ENCODE measurements at places on chromosomes 7 and 10.

DNA sequence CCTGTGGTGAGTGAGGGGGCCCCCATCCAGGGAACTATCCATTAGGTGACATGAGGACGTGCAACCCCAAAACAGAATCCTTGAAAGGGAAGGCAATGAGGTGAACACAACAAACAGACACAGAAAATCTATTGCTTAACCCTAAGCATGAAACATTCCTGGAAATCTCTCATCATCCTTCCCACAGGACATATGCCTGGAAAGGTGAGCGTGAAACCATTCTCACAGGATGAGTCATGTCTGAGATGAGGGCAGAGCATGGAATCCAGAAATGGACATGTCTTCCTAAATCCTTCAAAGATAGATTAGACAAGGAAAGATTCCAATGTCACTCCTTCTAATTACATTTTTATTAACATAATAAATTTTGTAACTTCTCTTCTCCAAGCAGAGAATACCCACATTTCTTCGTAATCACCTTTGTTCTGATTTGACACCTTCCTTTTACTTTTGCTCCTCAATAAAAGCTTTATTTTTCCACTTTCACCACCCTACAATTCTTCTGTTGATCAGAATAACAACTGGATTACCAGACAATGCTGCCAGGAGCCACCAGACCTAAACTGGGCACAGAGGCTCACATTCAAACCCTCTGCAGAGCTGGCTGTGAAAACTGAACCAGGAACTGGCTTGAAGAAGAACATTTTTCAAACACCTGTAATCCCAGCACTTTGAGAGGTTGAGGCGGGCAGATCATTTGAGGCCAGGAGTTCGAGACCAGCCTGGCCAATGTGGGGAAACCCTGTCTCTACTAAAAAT lies 67.2 kb downstream of the COBL start:
- no peak for DNase-seq

DNA sequence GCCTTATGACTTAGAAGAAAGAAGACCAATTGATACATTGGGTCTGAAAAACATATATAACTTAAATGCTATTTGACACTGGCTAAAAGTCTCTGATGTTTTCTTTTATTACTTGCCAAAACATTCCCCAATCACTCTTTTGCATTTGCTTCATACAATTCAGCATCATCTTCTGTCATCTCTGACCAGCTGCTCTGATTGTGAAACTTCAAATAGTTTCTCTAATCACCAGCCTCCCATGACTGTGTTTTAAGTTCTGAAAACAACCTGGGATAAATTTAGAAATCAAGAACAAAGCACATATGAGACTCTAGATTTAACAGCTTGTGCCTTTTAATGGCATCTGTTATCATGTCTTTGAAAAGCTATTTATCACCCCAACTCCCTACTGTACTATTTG lies 208.4 kb upstream of the KCND2 start:
- no peak for DNase-seq

DNA sequence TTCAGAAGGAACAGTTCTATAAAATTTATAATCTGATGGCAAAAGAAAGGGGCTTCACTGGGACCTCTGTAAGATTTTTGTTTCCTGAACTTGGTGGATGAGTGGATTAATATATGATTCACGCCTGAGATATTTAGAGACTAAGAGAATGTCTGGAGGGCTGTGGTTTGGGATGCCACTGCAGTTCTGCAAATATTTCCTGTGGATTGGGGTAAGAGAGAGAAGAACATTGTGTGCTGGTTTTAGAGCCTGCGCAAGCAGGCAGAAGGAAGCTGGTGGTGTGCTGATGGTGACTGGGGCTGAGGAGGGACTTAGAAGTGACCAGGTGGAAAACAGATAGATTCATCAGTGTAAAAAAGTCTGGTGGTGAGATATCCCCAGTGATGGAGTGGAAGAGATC lies 87.0 kb downstream of the SUGCT start:
- no peak for DNase-seq

GRCh38 chr7:139543801-139544603 lies 20.5 kb downstream of the CLEC2L start:
- DNase-seq, result no peak

- DNase-seq, result no peak
These were observed 75.3 kb downstream of the ZNF92 start for GRCh38 chr7:65448816-65449504.

GRCh38 chr10:102231357-102232318 lies 5.5 kb downstream of the ELOVL3 start:
- DNase-seq, result no peak

- DNase-seq, result no peak
These were observed 42.4 kb downstream of the TNRC18 start for GRCh38 chr7:5381071-5381772.

GRCh38 chr7:148561099-148561498 lies 29.5 kb upstream of the C7orf33 start:
- no peak for DNase-seq

Measured in right renal pelvis (tissue), 4 donors.